HFFc6 (cell line): ENCODE measurements at places on chromosomes 1 and 21. TPM values are rescaled to one million over a fixed set of nuclear protein-coding genes. Genes with fewer than 3 reads are reported as not detected.
A peak's percentile ranks its signal among the peaks of the same experiment; 100 is the strongest.

- no peak for DNase-seq
These were observed 50.0 kb upstream of the COL18A1 start for GRCh38 chr21:45354970-45355369.

DNA sequence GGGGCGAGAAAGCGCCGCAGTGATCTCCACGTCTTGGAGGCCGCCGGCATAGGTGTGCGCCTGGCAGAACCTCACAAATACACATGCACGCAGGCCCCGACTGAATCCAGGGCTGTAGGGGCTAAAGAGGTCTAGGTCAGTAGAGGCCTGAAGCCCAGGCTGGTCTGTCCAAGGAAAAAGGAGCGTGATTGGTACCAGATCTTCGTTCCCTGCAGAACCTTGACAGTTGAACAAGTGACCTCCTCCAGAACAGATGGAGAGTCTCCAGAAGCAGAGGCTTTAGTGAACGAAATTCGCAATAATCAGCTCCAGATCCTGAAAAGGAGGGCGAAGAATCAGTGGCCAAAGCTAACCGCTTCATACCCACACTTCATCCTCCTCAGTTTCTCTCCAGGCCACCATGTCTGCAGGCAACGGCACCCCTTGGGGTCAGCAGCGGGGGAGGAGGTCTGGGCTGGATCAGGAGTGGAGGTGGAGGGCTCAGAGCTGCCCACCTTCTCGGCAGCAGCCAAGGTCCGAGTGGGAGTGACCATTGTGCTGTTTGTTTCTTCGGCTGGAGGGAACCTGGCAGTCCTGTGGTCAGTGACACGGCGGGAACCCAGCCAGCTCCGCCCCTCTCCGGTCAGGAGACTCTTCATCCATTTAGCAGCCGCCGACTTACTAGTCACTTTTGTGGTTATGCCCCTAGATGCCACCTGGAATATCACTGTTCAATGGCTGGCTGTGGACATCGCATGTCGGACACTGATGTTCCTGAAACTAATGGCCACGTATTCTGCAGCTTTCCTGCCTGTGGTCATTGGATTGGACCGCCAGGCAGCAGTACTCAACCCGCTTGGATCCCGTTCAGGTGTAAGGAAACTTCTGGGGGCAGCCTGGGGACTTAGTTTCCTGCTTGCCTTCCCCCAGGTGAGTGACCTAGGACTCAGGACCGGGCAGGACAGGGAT, 749 bp upstream of the PEX11B start:
- DNase-seq, result peak; percentile 49

Gene RGS1
- not detected in 3 replicates for total RNA-seq

- DNase-seq, result peak; percentile 93
These were observed at the start of gene KLHL12 for GRCh38 chr1:202926581-202927491. KLHL12 (minus strand) TSS chr1:202927234; CDS start chr1:202925162, 2,072 bp downstream.

- peak; percentile 91 for DNase-seq
These were observed 98.1 kb downstream of the ADSS2 start for GRCh38 chr1:244353551-244354091.
